Stimulated activated CD4-positive, alpha-beta T cell treated with anti-CD3 and anti-CD28 coated beads, Interleukin-4, amount 100 ng/mL, for 4 hours (primary cell): ENCODE measurements at places on chromosomes 1 and 21.

DNA sequence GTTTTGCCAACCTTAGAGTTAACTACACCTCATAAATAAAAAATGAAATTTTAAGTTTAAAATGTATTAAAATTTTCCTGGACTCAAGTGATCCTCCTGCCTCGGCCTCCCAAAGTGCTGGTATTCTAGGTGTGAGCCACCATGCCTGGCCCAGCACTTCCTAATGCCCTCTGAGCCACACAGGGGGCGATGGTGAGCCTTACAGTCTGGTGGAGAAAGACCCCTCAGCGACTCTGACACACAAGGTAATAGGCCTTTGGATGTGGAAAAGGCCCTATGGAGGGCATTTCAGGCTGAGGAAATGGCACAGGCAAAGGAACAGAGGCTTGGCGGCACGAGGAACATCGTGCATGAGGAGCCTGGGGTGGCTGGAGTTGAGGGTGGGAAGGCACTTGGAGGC lies 6.7 kb downstream of the CITED4 start:
- no peak for DNase-seq

- peak; percentile 75 for DNase-seq
Measured at GRCh38 chr1:41639332-41639936, 155.0 kb upstream of the EDN2 start.

DNA sequence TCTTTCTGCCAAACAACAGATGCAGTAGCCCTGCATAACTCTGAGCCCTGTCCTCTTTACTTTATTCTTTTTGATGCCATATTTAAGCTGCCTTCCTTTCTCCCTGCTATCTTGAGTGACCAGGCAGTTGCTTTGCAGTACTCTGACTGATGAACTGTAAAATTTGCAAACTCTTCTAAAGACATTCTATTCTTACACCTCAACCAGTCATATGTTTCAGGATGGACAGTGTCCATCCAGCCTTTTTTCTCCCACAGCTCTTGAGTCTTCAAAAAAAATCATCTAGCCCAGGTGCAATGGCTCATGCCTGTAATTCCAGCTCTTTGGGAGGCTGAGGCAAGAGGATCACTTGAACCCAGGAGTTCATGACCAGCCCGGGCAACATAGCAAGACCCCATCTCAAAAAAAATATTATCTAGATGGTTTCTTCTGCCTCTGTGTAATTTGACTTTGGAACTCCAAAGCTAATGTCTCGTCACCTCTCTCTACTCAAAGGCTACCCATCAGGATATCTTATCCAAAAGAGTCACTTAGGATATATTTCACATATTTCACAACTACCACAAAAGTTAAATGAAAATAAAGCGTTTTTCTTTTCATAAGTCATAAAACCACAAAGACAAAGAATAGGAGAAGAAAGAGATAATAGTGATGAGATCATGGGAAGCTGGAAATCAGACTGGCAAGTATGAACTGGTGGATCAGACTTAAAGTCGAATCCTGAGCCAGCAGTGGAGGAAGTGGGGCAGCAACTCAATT lies 54.6 kb upstream of the IPO9 start:
- no peak for DNase-seq

DNA sequence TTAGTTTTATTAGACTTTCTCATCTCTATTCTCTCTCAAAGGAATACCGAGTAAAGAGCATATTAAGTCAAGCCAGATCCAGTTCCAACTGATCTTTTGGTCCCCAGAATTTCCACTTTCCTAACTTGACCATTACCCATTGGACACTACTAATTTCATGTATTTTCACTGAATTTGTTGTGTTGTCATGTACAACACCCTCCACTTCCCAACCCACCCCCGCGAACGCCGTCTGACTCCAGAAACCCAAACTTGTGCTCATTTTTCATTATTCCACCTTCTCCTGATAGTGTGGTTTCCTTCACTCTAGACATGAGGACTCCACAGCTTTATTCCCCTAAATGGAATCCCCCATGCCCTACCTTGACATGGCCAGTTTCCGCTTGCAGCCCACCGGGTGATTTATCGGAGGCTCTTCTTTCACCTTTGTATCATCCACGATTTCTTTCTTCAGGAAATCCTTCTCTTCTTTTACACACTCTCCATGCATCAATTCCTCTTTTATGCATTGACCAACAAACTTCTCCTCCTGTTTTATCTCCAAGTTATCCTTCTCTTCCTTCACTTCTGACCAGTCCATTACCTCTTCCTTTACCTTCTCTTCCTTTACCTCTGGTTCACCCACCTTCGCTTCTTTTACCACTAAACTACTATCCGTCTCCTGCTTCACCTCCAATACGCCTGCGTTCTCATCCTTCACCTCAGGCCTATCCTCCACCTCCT lies 805 bp downstream of the ZNHIT6 start:
- DNase-seq, result no peak

DNA sequence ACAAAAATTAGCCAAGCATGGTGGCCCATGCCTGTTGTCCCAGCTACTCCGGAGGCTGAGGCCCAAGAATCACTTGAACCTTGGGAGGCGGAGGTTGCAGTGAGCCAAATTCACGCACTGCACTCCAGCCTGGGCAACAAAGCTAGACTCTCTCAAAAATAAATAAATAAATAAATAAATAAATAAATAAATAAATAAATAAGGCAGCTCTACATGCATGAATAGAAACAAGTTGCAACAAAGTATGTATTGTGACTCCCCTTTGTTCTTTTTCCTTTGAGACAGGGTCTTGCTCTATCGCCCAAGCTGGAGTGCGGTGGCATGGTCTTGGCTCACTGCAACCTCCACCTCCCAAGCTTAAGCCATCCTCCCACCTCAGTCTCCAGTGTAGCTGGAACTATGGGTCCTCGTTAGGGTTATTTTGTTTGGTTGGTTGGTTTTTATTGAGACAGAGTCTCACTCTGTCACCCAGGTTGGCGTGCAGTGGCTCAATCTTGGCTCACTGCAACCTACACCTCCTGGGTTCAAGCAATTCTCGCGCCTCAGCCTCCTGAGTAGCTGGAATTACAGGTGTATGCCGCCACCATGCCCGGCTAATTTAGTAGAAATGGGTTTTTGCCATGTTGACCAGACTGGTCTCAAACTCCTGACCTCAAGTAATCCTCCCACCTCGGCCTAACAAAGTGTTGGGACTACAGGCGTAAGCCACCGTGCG lies 8.0 kb downstream of the USP48 start:
- no peak for DNase-seq

GRCh38 chr1:157833145-157833544 lies 8.5 kb downstream of the CD5L start:
- no peak for DNase-seq

- no peak for DNase-seq
Measured at GRCh38 chr1:156112276-156113137, 2.0 kb upstream of the LMNA start.

GRCh38 chr1:67836769-67837168 lies 3.5 kb upstream of the GNG12 start:
- DNase-seq, result no peak

DNA sequence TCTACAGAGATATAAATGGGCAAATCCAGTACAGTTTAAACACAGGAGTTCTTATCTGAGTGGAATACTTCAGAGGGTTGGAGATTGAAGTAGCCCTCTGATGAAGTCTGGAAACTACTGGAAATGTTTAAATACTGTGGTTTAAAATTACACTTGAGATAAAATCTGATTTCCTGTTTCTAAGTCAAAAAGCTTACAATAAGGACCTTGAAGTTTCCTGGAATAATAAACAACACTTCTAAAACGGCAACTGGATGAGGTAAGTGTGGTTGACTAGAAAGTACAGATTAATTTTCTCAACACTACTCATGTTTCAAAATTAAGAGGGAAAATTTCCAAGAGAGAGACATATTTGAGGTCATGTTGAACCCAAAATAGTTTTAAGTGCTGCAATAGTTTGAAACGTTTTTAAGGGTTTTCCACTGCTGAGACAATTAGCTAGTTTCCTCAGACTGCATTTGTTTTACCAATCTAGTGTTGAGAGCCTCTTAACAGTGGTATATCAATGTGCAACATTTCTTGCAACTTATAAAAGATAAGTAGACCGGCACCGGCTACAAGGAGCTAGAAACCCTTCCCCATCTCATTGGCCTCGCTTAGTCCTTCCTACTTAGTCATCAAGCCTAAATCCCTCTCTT lies 27.4 kb downstream of the KCNA3 start:
- no peak for DNase-seq

DNA sequence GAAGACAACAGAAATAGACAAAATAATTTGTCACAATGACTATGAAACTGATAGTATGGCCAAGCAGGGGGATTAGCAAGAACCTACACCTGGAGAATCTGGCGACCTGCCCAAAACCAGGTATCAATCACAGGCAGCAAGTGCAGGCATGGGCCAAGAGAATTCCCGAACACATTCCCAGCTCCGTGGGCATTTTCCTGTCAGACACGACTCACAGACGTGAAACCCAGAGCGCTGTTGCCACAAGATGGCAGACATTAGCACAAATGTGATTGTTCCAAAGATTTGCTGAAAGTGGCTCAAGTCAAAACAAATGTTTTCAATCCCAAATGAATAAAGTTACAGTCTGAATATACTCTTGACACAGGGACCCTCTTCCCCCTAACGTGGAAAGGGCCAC lies 36.8 kb downstream of the HLCS start:
- DNase-seq, result no peak

- DNase-seq, result no peak
Measured at GRCh38 chr1:24414775-24415333, 748 bp upstream of the NIPAL3 start.

GRCh38 chr1:12596007-12596821 lies 21.8 kb downstream of the DHRS3 start:
- no peak for DNase-seq

GRCh38 chr1:245939756-245940345 lies 567.2 kb downstream of the SMYD3 start:
- DNase-seq, result no peak

DNA sequence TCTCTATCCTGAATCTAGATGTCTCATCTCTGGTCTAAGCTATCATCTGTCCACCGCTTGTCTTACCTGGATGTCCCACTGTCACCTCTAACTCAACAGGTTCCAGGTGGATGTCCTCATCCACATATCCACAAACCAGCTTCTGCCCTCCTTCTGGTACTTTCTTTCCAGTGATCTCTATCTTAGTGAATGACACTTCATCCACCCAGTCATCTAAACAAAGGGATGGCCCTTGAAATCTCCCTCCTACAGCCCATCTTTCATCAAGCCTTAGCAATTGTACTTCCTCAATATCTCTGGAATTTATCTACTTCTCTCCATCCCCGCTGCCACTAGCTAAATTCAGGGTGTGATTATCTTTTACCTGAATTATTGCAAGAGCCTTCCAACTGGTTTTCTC lies 33.9 kb upstream of the SERBP1 start:
- DNase-seq, result no peak
